ENCODE measurements at places on chromosomes 16 and 17.

DNA sequence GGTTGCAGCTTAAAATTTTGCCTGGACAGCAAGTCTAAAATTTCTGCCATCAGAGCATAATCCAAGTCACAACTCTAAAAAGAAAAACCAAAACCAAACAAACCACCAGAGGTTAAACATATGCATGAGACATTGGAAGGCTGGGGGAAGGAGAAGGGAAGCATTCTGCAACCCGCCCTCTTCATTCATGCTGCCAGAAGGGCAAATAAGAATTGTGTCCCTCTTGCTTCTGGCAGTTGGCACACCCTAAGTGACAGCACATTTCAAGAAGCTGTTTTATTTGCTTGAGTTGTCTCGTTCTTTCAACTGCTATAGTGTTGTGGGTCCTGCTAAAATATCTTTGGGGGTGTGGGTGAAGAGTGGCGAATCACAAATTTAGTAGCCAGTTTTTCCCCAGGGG lies 99.6 kb downstream of the SKAP1 start:
- DNase-seq, result no peak

GRCh38 chr17:187130-187529 lies 5.7 kb upstream of the DOC2B start:
- DNase-seq, result no peak

DNA sequence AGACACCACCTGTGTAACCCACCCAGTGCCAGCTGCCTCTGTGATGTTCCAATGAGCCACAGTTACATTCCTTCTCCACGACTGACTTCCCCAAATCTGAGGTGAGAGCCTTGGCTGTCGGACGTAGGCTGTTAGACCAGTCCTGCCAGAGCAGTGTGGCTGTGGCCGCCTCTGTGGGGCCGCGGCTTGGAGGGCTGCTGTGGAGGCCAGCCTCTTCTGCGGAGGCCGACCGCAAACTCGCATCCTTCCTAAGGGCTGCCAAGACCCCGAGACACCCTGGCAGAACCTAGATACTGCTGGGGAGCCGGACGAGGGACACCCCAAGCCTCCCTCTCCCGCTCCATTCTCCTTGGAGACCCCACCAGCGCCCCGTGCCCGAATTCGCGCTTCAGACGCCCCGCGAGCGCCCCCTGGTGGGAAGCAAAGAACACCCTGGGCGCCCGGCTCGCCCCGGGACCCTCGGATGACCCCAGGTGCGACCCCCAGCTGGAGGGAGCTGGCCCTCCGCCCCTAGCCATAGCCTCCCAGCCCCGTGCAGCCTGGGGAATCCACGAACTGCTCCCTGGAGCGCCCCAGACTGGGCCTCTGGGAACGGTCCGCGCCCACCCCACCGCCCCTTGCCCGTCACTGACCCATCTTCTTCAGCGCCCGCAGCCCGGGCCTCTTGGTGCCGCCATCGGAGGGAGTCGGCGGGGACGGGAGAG lies 547 bp downstream of the PLCD3 start:
- peak; percentile 50 for DNase-seq

DNA sequence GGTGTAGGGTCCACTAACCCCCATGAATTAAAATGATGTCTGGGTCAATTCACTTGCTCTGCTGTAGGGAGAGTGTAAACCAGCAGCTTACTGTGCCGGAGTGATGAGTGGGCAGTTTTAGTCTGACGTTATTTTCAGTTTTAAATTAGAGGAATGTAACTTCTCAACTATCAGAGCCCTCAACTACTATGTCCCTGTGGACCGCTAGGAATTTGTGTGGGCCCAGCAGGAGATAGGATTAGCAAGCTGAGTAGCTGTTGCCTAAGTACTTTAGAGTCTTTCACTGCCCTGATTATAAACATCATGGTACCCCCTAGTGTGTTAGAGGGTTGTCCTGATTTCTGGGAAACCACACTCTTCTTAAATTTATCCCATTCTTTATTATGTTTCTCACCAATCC lies 11.4 kb downstream of the MARVELD3 start:
- DNase-seq, result no peak

GRCh38 chr16:30692396-30693064 lies 6.4 kb upstream of the SRCAP start:
- DNase-seq, result no peak

DNA sequence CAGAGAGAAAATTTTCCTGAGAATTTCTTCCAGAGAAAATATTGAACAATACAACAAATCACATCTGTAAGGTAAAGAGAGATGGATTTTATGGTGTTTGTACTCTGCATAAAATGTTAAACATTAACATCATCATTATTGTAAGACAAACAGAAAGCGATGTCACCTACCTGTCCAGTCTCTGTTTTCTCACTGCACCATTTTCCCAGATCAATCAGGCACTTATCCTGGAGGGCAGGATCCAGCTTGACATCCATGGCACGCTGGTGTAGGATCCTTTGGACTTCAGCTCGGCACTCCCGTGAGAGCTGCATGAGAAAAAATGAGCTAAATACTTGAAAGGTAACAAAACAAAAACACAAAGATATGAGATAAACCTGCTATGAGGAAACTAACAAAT lies 55.9 kb upstream of the CLEC18B start:
- no peak for DNase-seq

DNA sequence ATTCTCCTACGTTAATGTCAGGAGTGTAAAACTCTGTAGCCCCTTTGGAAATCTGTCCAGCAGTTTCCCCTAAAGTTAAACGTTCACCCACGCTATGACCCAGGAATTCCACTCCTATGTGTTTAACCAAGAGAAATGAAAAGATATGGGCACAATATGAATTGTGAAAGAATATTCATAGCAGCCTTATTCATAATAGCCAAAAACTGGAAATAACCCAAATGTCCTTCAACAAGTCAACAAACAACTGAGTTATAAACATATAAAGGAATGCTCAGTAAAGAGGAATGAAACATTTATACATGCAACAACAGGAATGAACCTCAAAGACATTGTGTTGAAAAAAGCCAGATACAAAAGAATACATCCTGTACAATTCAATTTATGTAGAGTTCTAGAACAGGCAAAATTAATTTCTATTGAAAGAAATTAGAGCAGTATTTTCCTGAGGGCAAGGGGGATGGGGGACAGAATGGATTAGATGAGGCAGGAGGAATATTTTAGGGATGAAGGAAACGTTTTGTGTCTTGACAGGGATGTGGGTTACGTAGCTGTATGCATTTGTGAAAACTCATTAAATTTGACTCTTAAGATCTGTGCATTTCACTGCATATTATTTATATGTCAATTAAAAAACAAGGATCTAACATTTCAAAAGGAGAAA lies 286.7 kb upstream of the CDH5 start:
- no peak for DNase-seq

DNA sequence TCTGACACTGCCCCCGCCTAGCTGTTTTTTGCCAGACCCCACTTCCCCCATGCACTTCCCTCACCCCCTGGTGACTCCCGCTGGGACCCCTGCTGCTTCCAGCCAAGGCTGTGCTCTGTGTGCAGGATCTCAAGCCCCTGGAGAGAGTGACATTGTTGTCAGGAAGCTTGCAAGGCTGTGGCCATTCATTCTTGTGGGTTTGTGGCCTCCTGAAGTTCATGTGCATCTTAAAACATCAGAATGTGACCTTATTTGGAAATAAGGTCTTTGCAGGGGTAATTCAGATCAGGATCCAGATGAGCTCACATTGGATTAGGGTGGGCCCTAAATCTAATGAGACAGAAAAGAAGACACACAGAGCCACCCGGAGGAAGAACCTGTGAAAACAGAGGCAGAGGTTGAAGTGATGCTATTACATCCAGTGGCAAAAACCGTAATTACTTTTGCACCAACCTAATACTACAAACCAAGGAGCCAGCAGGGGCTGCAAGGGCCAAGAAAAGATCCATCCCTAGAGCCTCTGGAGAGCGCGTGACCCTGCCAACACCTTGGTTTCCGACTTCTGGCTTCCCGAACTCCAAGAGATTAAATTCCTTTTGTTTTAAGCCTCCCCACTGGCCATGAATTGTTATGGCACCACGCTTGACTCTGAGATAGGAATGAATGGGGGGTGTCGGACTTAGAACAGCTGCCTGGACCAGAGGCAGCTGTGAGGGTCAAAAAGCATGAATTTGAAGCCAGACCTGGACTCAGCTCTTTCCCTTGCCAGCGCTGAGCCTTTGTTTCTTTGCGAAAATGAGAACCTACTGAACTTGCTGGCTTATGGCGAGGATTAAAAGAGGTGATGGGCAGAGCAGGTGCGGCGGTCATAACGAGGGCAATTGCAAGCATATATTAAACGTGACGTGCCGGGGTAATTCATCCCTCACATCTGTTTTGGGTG lies 75.5 kb downstream of the BMERB1 start:
- no peak for DNase-seq

DNA sequence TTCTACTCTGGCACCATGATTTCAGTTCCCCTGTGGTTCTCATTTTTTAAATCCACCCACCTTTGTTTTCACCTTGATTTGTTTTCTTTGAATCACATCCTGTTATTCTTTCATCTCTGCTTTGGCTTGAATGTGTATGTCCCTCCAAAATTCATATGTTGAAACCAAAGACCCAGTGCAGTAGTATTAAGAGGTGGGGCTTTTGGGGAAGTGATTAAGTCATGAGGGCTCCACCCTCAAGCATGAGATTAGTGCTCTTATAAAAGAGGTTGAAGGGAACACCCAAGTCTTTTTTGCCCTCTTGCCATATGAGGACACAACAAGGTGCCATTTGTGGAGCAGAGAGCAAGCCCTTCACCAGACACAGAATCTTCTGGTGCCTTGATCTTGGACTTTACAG lies 382.3 kb downstream of the SLC39A11 start:
- DNase-seq, result no peak

DNA sequence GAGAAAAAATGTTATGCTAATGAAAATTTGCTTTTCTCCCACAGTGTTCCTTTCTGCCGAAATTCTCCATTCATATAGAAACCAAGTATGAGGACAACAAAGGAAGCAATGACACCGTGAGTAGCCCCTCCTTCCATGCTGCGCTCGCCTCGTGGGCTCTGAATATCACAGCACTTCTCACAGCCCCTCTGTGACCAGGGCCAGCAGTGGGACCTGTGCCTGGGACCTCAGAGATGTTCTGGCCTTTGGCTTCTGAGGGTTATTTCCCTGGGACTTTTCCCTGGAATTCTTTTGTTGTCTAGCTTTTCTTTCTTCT lies 139.6 kb upstream of the NOL11 start:
- DNase-seq, result no peak

DNA sequence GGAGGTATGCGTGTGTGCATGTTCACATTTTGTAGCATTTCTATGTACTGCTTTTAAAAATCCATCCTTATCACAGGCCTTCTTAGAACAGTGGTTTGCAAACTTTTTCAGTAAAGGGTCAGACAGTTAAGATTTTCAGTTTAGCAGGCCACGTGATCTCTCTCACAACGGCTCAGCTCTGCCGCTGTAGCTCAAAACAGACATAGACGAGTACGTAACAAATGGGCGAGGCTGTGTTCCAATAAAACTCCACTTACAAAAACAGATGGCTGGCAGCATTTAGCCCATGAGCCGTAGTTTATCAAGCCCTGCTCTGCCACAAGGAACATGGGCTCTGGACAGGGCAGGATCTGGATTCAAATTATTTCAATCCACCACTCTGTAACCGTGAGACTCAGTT lies 141.8 kb downstream of the XYLT1 start:
- DNase-seq, result no peak

DNA sequence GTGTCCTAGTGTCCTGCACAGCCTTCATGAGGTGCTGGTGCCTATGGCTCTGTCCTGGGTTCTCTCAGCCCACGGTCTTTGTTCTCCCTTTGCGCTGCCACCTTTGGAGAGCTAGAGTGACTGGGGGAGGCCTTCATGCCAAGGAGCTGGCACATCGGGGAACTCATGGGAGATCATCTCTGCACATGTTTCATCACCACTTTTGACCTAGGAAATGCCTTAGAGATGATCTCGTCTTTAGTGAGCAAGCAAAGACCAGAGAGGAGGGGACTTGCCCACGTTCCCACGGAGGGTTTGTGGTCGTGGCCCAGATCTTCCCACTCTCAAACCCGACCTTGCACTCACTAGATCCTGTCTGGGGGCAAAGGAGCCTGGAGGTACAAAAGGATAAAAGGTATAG lies 23.5 kb downstream of the TBX4 start:
- no peak for DNase-seq

- no peak for DNase-seq
These were observed 9.9 kb downstream of the KRTAP9-1 start for GRCh38 chr17:41199421-41200078.

GRCh38 chr16:50991436-50991835 lies 159.6 kb downstream of the SALL1 start:
- no peak for DNase-seq

GRCh38 chr17:11601661-11602060 lies 3.4 kb downstream of the DNAH9 start:
- no peak for DNase-seq

GRCh38 chr17:58302171-58302918 lies 21.6 kb upstream of the MPO start:
- DNase-seq, result no peak

DNA sequence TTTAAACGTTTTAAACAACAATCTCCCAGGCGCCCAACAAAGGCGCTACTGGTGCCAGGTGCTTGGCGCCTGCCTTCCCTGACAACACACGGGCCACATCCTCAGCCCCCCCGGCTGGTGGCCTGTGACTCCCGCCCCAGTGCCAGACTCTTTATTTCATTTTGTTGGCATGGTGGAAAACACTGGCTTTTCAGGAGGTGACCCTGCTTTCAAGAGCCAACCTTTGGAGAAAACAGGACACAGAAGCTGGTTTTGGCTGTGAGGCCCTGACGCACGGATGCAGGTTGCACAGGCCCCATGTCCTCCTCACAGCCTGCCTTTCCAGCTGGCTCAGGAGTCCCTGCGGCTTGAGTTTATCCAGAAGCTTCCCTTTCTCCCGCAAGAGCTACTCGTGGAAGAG lies 100.0 kb downstream of the METRNL start:
- DNase-seq, result no peak

GRCh38 chr16:78094166-78094565 lies 5.3 kb upstream of the WWOX start:
- DNase-seq, result no peak

- no peak for DNase-seq
These were observed 174.9 kb downstream of the RBFOX3 start for GRCh38 chr17:79435962-79436361.

DNA sequence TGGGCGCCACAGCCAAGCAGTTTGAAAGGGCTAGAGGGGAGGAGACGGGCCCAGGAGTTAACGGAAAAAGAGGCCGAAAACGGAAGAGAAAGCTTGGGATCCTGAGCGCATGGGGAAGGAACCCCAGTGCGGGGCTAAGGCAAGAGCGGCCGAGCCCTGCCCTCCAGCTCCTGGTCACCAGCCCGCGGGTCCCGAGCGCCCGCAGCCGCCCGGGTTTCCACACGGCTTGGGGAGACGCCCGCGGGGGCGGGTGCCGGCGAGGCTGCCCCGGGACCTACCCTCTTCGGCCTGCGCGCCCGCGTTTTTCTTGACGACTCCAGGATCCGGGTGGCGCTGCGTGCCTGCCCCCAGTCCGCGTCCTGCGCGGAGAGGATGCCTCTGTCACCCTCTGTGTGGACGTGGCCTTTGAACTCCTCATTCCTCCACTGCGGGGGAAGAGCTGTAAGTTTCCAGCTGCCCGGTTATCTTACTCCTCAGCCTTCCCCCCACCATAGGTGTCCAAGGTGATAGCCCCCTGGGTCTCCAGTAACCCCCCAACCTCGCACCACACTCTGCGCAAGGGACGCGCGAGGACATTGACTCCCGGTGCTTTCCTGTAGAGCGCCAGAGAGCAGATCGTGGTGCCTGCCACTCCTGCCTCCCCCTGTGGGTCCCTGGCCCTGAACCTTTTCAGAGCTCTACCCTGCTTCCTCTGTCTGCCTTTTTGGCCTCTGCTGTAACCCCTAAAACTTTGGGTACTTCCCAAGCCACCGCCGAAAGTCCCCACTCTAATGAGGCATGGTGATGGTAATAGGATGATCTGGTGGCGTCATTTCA lies 1.7 kb upstream of the CDH11 start:
- DNase-seq, result no peak
